ENCODE measurements at places on chromosomes 16 and 17.

DNA sequence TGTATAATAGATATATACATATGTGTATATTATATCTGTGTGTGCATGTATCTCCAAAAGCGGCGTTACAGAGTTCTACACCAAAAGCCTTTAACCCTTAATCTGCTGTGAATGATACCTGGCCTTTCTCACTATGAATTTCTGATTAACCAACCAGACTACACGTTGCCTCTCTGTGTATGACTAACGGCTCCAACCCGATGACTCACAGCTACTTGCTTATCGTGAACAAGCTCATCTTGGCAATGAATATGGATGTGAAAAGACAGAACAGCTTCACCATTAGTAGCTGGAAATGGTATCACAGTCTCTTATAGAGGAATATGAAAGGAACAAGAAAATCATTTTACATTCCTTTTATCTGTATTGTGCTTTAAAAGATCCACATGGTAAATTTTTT lies 23.8 kb upstream of the ARHGAP44 start:
- peak; percentile 5 for DNase-seq

GRCh38 chr16:85523602-85524364 lies 89.3 kb upstream of the GSE1 start:
- DNase-seq = peak; percentile 29

- DNase-seq = no peak
Measured at GRCh38 chr17:17536702-17537101, 40.5 kb upstream of the RASD1 start.

DNA sequence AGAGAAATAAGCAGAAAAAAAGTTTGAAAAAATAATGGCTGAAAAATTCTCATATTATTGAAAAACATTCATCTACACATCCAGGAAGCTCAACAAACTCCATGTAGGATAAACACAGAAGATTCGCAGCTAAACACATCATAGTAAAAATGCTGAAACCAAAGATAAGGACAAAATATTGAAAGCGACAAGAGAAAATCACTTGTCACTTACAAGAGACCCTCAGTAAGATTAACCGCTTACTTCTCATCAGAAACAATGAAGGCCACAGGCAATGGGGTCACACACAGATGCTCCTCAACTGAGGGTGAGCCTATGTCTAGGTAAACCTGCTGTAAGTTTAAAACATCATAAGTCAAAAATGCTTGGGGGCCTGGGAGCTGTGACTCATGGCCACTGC lies 38.1 kb upstream of the METRNL start:
- peak; percentile 18 for DNase-seq

GRCh38 chr16:70808371-70808770 lies 7.4 kb upstream of the VAC14 start:
- no peak for DNase-seq

DNA sequence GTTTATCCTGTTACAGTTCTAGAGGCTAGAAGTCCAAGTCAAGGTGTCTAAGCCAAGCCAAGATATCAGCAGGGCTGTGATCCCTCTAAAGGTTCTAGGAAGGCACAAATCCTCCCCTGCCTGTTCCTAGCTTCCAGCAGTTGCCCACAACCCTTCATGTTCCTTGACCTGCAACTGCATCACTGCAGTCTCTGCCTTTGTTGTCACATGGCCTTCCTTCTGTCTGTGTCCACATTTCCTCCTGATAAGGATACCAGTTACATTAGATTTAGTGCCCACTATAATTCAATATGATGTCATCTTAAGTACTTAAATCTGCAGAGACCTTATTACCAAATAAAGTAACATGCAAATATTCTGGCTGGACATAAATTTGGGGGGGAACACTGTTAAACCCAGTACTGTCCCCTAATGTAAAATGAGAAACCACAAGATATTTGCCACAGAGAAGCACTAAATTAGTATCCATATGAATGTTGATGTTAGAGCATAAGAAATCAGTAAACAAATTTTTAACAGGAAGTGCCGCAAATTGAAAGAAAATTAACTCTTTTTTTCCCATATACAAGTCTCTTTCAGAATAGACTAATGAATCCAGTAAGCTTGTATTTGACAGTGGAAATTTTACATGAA lies 4.7 kb downstream of the UQCRC2 start:
- no peak for DNase-seq

GRCh38 chr17:44376124-44376523 lies 12.5 kb upstream of the FAM171A2 start:
- peak; percentile 22 for DNase-seq

GRCh38 chr17:33302394-33302793 lies 9.3 kb upstream of the ASIC2 start:
- no peak for DNase-seq

- no peak for DNase-seq
Measured at GRCh38 chr17:44599298-44600175, 42.3 kb downstream of the FZD2 start.

GRCh38 chr16:81987121-81987520 lies 24.1 kb downstream of the SDR42E1 start:
- DNase-seq = no peak

DNA sequence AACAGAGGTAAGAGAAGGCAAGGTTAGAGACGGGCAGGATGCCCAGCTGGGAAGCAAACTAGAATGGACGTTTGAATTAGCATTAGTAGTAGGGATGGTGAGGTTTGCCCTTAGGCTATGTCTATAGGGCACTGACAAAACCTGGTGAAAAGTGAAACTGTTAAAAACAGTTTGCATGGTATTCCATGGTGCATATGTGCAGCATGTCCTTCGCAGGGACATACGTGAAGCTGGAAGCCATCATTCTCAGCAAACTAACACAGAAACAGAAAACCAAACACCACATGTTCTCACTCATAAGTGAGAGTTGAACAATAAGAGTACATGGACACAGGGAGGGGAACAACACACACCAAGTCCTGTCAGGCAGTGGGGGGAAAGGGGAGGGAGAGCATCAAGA lies 25.8 kb downstream of the NACA2 start:
- DNase-seq = no peak

DNA sequence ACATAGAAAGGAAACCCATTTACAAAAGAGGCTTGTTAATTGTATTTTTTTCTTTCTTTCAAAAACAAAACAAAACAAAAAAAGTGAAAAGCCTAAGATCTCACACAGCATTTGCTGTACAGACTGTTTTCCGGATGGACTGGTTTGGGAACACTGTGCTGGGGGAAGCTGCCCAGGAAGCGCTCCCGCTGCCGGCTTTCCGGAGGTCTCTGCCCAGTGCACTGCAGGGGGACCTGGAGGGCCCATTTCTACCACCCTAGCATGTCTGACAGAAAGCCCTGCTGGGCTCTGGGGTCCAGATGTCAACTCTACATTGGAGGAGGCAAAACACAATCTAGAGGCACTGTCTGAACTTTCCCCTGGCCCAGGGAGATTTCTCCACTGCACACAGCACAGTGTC lies 26.3 kb upstream of the CLEC18B start:
- no peak for DNase-seq

GRCh38 chr16:67413978-67414911 lies 2.0 kb downstream of the ZDHHC1 start:
- DNase-seq = no peak

GRCh38 chr16:56245197-56245596 lies 53.9 kb downstream of the GNAO1 start:
- no peak for DNase-seq

- DNase-seq = peak; percentile 35
Measured at GRCh38 chr16:53545433-53545832, 42.4 kb upstream of the AKTIP start.

DNA sequence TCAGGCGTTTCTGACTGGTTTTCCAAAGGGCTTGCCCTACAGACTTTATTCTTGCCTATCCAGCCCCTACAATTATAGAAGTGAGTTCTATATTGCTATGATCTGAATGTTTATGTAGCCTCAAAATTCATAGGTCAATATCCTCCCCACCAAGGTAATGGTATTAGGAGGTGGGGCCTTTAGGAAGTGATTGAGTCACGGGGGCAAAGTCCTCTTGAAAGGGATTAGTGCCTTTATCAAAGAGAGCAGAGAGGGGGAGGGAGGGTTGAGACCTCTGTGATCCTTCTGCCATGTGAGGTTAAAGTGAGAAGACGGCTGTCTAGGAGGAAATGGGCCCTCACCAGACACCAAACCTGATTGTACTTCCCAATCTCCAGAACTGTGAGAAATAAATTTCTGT lies 931 bp upstream of the CPHXL start:
- no peak for DNase-seq

GRCh38 chr17:45759761-45760160 lies 24.4 kb upstream of the CRHR1 start:
- DNase-seq = peak; percentile 17

DNA sequence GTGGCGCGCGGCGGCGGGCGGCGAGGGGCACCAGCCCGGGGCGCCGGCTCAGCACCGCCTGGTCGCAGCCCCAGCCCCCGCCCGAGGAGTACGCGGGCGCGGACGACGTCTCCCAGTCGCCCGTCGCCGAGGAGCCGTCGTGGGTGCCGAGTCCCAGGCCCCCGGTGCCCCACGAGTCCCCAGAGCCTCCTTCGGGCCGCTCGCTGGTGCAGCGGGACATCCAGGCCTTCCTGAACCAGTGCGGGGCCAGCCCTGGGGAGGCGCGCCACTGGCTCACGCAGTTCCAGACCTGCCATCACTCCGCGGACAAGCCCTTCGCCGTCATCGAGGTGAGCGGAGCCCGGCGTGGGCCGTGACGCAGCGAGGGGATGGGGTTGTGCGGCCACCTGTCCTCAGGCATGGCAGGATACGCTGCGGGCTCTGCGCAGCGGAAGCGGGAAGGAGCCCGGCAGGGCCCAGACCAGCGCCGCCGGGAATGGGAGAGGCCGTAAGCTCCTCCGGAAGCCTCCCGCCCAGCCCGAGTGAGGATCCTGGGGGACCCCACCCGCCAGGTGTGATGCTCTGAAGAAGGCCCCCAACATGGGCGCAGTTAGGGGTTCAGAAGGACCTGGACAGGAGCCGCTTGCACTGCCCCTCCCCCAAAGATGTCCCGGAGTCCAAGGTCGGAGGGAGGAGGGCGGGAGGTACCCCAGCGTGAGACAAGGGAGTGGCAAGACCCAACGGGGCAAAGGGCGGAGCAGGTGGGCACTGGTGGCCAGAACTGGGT lies 522 bp downstream of the NAGS start:
- no peak for DNase-seq

GRCh38 chr17:56821847-56822534 lies 11.7 kb downstream of the C17orf67 start:
- no peak for DNase-seq

DNA sequence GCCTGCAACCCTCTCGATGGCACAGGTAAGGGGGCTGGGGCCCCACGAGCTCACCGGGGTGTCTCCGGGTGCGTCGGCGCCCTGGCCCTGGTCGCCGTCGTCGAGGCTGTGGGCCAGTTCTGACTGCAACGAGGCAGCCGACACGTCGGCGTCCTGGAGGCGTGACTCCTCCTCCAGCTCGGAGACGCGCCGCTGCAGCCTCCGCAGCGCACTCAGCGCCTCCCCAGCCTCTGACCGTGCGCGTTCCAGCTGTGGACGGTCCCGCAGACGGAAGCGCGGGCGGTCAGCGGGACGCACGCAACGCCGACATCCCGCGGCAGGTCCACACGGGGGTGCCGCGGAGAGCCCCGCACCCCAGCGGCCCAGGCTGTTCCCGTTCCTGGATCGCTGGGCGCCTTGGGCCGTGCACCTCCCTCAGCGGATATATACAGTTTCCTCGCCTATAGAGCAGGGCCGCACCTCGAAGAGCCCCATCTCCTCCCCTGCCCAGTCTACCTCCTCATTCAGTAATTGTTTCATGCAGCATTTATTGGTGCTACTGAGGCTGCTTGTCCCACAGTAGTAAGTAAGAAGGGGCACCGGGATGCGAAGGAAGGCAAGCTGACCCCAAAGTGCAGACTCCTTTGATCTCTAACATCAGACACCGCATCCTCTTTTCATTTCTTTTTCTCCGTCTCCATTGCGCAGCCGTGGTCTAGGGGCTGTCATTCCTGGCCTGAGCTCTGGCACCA lies 5.8 kb downstream of the THOC6 start:
- no peak for DNase-seq

Measured in OCI-M1 (cell line).